Progenitor cell of endocrine pancreas (in vitro differentiated cells): ENCODE measurements at places on chromosomes 7 and 10. TPM values are rescaled to one million over a fixed set of nuclear protein-coding genes. Genes with fewer than 3 reads are reported as not detected.

GRCh38 chr10:102814873-102815661 is 22.1 kb downstream of the CYP17A1 start:
- H3K27me3 ChIP-seq, result no peaks in the 10 kb centered on the region
- DNase-seq, result no peak
- H3K4me1 ChIP-seq, result peaks cover 25% of the 10 kb centered on the region
- H3K4me3 ChIP-seq, result peak overlapping the region; percentile 3

Gene KLF14
- total RNA-seq, result 0.09 and 0.14 TPM in 2 replicates

GRCh38 chr7:13240349-13240748 is 552.9 kb downstream of the ARL4A start:
- H3K27ac ChIP-seq, result no peak overlapping the region
- H3K4me3 ChIP-seq, result no peak overlapping the region
- no peaks in the 10 kb centered on the region for H3K4me1 ChIP-seq
- H3K27me3 ChIP-seq, result no peaks in the 10 kb centered on the region
- no peaks in the 10 kb centered on the region for H3K36me3 ChIP-seq

Gene PDE6C
- not detected in 2 replicates for total RNA-seq

DNA sequence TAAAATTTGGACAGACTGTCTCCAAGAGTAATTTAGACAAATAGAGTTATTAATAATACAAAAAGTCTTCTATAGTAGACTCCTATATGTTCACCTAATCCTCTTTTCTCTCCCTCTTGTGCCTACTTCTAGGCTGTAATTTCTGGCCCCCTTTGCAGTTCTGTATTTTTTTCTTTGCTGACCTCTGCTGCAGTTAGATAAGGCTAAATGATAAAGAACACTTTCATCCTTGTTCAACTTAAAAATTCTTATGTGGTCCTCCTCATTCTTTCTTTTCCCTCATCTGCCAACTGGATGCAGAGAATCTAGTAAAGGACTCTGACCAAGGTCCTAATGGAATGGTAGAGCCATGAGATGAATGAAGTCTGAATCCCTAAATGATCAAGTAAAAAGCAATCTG is 20.1 kb downstream of the GLCCI1 start:
- no peak overlapping the region for H3K4me3 ChIP-seq
- peaks cover 11% of the 10 kb centered on the region for H3K4me1 ChIP-seq
- DNase-seq, result no peak
- peaks cover 14% of the 10 kb centered on the region for H3K36me3 ChIP-seq
- no peak overlapping the region for H3K27ac ChIP-seq
- no peaks in the 10 kb centered on the region for H3K27me3 ChIP-seq

- no peak overlapping the region for H3K27ac ChIP-seq
- no peak overlapping the region for H3K4me3 ChIP-seq
- DNase-seq, result no peak
- H3K36me3 ChIP-seq, result peaks cover 17% of the 10 kb centered on the region
Measured at GRCh38 chr10:6382081-6382480, 179.3 kb downstream of the PFKFB3 start.

- no peaks in the 10 kb centered on the region for H3K36me3 ChIP-seq
- no peak for DNase-seq
- H3K4me3 ChIP-seq, result no peak overlapping the region
Measured at GRCh38 chr7:6359734-6360133, 87.3 kb upstream of the CYTH3 start.

Gene GSTO2
- total RNA-seq, result 9.6 and 9.8 TPM in 2 replicates
